SK-N-SH (cell line): ENCODE measurements at places on chromosomes 3 and 15.

GRCh38 chr3:2343031-2343682, 244.5 kb downstream of the CNTN4 start:
- DNase-seq: no peak

GRCh38 chr3:186236357-186237020, 125.5 kb downstream of the DGKG start:
- DNase-seq: no peak

DNA sequence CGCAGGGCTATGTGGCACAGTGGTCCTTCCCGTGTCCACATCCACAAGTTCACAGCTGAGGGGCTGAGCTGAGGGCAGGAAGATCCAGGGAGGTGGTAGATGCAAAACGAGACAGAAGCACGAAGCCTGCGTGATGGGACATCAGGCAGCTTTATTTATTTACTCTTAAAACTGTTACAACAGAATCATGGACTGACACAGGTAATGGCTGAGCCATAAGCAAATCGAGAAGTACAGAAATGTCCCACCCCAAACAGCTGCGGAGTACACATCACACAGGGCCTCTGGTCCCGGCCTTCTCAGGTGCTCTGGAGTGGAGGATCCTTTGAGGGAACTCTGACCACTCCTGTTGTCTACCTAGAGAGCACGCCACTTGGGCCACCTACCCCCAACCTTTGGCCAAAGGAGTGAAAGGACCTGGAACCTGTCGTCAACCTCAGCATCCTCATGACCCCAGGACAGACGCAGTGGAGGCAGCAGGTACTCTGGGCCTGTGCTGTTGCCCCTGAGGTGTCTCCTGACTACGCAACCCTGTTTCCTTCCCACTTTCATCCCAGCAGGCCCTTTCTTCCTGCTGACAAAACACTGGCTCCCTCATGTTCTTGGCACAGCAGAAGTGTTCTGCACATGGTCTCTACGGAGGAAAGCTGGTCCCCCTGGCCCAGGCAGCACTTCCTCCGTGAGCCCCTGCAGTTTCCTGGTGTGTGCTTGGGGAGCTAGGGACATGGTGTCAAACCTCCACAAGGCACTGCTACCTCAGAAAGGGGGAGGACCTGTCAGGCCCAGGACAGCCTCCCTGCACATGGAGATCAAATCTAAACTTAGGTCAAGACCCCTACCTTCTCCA, 47.8 kb downstream of the DHX30 start:
- DNase-seq: no peak

GRCh38 chr3:72803573-72803972, 44.7 kb downstream of the SHQ1 start:
- no peak for DNase-seq

GRCh38 chr15:88403351-88403791, 63.8 kb downstream of the MRPL46 start:
- DNase-seq: no peak

DNA sequence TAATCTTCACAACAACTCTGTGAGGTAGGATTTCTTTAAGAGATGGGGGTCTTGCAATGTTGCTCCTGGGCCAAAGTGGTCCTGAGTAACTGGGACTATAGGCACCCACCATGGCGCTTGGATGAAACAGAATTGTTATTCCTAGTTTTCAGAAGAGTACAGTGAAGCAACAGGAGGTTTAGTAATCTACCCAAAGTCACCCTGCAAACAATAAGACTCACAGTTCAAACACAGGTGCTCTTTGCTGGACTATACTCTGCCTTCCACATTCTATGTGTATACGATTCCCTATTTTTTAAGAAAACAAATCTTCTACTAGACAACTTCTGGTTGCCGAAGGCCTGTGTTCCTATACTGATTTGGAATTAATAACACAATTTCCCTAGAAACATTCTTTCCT, 8.1 kb downstream of the C3orf70 start:
- DNase-seq: no peak

- DNase-seq: no peak
Observed at GRCh38 chr15:71396536-71397125, 281.4 kb downstream of the THSD4 start.

- DNase-seq: peak; percentile 56
Observed at GRCh38 chr3:15602146-15602536, 596 bp downstream of the BTD start.

GRCh38 chr3:194884649-194885315, 199.1 kb downstream of the FAM43A start:
- no peak for DNase-seq

- DNase-seq: no peak
Observed at GRCh38 chr3:194505791-194506415, 19.1 kb upstream of the ATP13A3 start.

DNA sequence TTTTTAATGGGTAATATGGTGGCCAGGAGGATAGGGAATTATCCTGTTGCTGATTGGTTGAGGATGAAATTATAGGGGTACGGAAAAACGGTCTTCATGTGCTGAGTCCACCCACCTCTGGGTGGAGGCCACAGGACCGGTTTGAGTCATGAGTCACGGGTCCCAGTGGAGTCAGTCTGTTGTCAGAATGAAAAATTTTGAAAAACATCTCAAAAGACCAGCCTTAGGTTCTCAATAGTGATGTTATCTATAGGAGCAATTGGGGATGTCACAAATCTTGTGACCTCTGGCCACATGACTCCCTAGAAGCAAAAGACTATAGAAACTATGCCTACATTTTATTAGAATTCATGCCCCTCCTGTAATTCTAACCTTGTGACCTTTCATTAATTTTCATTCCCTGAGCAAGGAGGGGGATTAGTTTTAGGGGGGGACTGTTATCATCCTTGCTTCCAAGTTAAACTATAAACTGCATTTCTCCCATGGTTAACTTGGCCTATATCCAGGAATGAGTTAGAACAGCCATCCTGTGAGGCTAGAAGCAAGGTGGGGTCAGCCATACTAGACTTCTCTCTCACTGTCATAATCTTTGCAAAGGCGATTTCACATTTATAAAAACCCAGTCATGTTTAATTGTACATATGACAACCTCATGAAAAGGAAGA, 101.2 kb downstream of the TCF12 start:
- DNase-seq: no peak

- DNase-seq: no peak
Observed at GRCh38 chr3:130916507-130917167, 22.8 kb downstream of the ATP2C1 start.

GRCh38 chr3:118781839-118782238, 252.8 kb downstream of the IGSF11 start:
- no peak for DNase-seq

GRCh38 chr3:30864836-30865235, 29.6 kb downstream of the GADL1 start:
- DNase-seq: no peak

DNA sequence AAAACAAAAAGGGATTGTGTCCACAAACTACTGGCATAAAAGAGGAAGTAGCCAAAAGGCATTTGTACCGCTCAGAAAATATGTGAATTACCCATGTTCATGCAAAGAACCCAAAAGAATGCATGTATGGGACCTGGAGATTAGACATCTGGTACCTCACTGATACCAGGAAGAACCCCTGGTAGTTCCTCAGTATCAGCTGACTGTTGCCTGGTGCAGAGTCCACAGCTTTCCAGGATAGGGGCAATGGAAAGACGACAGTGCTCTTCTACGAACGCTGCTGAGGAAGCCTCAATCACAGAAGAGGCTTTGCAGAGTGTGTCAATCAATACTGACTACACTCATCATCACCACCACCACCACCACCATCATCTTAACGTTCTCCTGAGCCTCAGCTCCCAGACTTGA, 63.3 kb downstream of the ATP8B4 start:
- no peak for DNase-seq

DNA sequence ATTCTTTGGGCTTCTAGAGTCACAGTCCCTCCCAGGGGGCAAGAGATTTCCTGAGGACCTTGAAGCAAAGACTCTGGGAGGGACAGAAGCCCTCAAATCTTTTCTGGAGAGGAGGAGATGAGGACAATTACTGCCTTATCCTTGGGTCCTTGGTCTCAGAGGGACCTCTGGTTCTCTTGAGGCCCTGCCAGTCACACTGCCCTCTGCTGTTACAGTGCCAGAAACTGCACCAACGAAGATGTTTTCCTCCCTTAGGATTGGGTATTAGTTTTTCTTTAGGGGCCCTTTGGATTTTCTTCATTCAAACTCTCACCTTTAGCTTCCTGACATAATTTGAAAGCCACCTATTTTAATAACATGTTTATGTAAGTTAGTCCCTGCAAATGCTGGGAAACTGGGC, 58.2 kb upstream of the SCN5A start:
- no peak for DNase-seq

DNA sequence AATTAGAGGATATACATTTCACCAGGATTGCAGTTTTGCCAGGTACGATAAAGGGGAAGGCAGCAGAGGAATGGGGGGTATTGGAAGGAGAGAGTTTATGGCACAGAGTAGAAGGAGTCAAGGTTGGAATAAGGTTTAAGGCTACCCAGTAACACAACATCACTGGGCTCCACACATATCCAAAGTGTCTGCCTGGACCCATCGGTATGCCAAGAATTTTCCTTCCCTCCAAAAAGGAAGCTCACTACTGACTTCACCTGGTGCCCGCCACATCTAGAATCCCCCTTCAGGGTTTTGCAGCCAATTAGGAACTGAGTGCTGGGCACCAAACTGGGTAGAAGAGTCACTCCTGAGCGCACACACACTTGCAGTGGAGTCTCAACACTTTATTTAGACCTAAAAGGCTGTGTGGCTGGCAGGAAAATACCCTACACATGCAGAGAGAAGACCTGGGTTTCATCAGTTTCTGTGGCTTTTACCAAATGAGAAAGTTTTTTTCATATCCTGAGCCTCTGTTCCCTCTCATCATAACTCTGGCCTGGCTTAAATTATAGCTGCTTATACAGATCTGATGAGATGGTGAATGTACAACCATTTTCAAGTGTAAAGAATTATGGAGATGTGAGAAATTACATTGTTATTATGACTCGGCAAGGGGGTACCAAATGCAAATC, 190.8 kb upstream of the LPP start:
- no peak for DNase-seq

DNA sequence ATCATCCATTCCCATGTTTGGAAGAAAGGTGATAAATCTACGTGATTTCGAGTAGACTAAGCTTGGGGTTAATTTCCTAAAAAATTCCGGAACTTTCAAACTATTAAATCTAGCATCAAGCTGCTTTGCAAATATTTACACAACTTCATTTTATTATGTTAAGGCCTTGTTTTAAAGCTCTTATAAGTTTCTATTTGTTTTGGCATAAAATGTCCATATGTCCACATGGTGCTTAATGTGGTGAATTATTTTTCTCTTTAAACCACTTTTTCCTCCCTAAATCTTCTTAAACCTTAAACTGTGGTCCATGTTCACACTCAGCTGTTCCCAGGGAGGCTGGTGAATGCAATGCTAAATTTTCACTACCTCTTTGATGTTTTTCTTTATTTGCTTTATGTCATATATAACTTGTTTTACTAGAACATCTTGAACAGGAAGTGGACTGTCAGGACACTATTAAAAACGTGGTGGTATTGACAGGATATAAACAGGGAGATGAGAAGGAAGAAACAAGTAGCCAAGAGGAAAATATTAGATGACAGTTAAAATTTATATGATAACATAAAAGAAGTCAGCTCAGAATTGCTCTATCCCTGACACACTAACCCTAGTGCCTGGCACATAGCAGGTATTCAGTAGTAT, 72.5 kb upstream of the AGTR1 start:
- DNase-seq: no peak

DNA sequence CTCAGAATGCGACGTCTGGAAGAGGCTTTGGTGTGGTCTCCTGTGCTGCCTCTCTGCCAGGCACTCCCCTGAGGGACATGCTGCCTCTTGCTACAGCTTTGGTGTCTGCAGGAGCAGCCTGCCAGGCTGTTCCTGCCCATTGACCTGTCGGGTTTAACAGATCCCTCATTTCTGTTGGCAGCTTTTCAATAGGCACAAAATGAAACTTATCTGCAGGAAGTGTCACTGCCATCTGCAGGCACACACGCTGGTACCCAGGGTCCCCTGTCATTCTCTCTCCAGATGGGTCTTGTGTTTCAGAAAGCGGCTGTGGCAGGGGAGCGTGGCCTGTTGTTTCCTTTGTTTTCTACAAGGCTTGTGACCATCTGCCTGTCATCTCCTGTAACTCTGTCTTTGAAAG, 328.3 kb upstream of the CHRM5 start:
- DNase-seq: peak; percentile 74

DNA sequence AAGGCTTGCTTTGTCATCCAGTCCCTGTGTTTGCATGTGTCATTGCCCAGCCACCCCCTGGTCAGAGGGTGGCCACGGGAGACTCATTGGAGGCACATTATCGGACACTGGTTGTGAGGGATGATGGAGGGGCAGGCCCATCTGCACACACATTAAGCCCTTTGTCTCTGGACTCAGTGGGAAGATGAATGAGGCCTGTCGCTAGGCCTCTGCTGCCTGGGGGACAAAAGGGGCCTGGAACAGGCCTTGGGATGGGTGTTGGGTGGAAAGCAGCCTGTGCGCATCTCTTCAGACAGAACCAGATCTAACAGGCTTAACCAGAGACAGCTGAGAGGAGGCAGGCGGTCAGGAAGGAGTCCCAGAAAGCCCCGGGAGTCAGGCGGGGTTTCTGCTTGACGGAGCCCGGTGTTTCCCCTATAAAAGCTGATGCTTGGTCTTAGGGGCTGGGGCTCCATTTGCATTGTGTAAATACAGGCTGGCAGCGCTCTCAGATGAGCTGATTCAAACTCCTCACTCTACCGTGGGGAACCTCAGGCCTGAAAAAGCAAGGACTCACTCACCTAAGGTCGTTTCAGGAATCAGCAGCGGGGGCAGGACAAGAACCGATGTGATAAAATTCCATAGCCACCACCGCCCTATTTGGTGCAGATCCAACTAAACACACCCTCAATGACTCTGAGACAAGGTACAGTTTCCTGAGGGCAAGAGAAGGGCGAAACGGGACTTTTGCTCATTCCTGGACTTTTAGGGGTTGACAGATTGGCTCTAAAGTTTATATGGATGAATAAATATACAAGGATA, 17.1 kb upstream of the SKIC8 start:
- peak; percentile 52 for DNase-seq

GRCh38 chr3:175852560-175852959, 993.4 kb downstream of the NAALADL2 start:
- DNase-seq: no peak

- DNase-seq: no peak
Observed at GRCh38 chr3:13095408-13095937, 22.2 kb upstream of the IQSEC1 start.

DNA sequence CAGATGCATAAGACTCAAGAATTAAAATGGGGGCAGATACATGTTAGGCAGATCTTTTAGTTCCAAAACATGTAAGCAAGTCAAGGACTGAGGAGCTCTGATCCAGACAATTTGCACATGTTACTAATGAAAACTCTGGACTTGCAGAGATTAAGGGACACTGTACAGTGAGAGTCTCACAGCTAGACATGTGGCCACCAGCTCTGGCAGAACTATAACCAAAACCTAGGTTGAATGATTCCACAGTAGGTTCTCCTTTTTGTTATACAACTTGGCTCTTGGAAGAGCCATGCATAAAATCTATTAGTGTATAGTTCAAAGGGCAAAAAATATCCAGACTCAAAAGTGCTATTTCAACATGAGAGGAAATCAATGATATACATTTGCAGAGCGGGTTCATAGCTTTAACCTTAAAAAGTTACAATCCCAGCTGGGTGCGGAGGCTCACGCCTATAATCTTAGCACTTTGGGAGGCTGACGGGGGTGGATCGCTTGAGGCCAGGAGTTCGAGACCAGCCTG, 61.8 kb downstream of the SETD2 start:
- DNase-seq: no peak

GRCh38 chr3:97763586-97764406, 762 bp upstream of the ARL6 start:
- DNase-seq: peak; percentile 10

GRCh38 chr3:70431911-70432310, 119.5 kb upstream of the MDFIC2 start:
- DNase-seq: no peak

GRCh38 chr15:61906961-61907752, 153.1 kb downstream of the VPS13C start:
- DNase-seq: no peak
